ENCODE measurements at places on chromosomes 12 and 14. TPM values are rescaled to one million over a fixed set of nuclear protein-coding genes. Genes with fewer than 3 reads are reported as not detected.

SLC6A15 gene
- 4.9 TPM for total RNA-seq

A2M gene
- not detected for total RNA-seq

LRRC10 gene
- total RNA-seq: not detected

- H3K4me3 ChIP-seq: no peak overlapping the region
- peak; percentile 89 for DNase-seq
- no peaks in the 10 kb centered on the region for H3K4me1 ChIP-seq
- no peak overlapping the region for H3K27ac ChIP-seq
- no peaks in the 10 kb centered on the region for H3K36me3 ChIP-seq
These were observed 11.4 kb downstream of the TMEM121 start for GRCh38 chr14:105537580-105538474.

DNA sequence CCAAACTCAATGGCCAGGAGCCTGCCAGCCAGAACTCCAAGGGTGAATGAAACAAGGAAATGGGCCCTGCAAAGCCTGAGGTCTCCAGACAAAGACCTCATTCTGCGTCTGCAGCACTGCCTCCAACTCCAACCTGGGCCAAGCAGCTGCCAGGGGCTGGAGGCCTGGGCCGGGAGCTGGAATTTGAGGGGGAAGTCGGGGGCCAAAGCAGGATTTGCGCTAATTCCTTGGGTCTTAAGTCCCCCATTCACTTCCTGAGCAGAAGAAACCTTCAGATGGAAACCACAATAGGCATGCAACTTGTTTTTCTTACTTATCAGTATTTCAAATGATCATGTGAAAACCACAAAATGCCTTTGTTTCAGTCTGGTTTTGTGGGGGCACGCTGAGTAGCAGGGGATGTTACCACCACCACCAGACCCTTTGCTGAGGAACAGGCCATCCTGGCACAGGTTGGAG is 23.0 kb upstream of the TC2N start:
- no peaks in the 10 kb centered on the region for H3K27me3 ChIP-seq
- no peaks in the 10 kb centered on the region for H3K4me1 ChIP-seq

DNA sequence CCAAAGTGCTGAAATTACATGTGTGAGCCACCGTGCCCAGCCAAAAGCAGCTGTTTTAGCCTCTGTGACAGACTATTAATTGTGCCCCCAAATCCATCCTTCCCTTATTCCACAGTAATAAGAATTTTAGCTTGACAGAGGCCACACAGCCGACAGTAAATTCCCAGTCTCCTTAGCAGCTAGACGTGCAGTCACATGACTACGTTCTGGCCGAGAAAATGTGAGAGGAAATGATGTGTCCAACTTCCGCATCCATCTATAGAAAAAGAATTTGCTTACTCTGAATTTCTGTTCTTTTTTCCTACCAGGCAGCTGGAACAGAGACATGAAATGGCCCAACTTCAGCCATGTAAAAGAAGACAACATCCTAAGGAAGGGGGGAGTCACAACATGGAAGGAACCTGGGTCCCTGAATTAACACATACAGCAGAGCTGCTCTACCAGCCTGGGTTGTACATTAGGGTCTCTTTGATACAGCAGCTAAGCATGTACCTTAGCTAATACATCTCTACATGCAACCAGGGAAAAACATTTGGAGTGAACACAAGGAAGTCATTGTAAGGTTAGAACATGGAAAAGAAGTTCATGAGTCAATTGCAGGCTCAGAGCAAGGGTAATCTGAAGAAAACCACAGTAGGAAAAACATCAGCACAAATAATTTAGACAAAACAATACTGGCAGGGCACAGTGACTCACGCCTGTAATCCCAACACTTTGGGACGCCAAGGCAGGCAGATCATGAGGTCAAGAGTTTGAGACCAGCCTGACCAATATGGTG is 35.5 kb downstream of the CIT start:
- no peak overlapping the region for H3K4me3 ChIP-seq
- no peaks in the 10 kb centered on the region for H3K27me3 ChIP-seq
- no peaks in the 10 kb centered on the region for H3K4me1 ChIP-seq
- H3K36me3 ChIP-seq: peaks cover 41% of the 10 kb centered on the region

All from endodermal cell (in vitro differentiated cells).